ENCODE measurements at places on chromosomes 12 and 14. TPM values are rescaled to one million over a fixed set of nuclear protein-coding genes. Genes with fewer than 3 reads are reported as not detected.

The ATP23 gene
- 18.8 TPM for total RNA-seq

The C3AR1 gene
- 12.8 TPM for total RNA-seq

The TOGARAM1 gene
- 11.3 TPM for total RNA-seq

The SIX4 gene
- 8.3 TPM for total RNA-seq

The MSI1 gene
- 0.91 TPM for total RNA-seq

The INHBE gene
- total RNA-seq: not detected

The TSHR gene
- 1.4 TPM for total RNA-seq

GRCh38 chr12:51871126-51871525 lies 16.8 kb upstream of the ANKRD33 start:
- H3K27me3 ChIP-seq: no peaks in the 10 kb centered on the region
- peaks cover 16% of the 10 kb centered on the region for H3K4me1 ChIP-seq
- no peak overlapping the region for H3K4me3 ChIP-seq
- no peak overlapping the region for H3K27ac ChIP-seq
- DNase-seq: peak; percentile 60
- no peaks in the 10 kb centered on the region for H3K36me3 ChIP-seq

GRCh38 chr12:105018776-105019175 lies 32.7 kb downstream of the NOPCHAP1 start:
- no peaks in the 10 kb centered on the region for H3K4me1 ChIP-seq
- H3K27ac ChIP-seq: no peak overlapping the region

DNA sequence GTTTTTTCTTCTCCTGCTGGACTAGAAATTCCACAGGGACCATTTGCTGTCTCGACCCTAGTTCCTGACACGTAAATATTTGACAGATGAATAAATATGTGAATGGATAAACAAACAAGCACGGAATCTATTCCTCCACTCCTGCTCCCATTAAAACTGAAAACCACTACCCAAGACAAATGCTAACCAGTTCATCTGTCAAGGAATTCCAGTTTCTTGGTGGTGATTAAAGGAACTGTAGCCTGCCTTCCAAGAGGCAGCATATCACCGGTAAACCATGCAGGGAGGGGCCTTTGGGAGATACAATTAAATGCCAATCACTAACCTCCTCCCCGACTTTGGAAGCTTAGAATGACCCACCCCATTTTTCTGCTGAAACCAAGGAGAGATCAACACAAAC lies 95.4 kb downstream of the TTC7B start:
- no peak for DNase-seq
- H3K27me3 ChIP-seq: no peaks in the 10 kb centered on the region
- no peak overlapping the region for H3K4me3 ChIP-seq
- H3K27ac ChIP-seq: no peak overlapping the region
- no peaks in the 10 kb centered on the region for H3K36me3 ChIP-seq

GRCh38 chr12:6772331-6772695 lies at the start of gene LAG3:
LAG3 (plus strand) TSS chr12:6772520; CDS start chr12:6772853, 333 bp downstream.
- H3K4me3 ChIP-seq: peak within 1 kb of the TSS; percentile 32
- no peak for DNase-seq
- peak within 1 kb of the TSS; percentile 73 for H3K27ac ChIP-seq

DNA sequence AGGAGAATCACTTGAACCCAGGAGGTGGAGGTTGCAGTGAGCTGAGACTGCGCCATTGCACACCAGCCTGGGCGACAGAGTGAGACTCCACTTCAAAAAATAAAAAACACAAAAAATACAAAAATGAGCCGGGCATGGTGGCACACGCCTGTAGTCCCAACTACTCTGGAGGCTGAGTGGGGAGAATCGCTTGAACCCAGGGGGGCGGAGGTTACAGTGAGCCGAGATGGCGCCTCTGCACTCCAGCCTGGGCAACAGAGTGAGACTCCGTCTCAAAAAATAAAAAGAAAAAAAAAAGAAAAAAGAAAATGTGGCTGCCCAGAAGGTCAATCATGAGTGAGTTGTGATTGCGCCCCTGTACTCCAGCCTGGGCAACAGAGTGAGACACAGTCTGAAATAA lies 9.2 kb downstream of the DNAJC22 start:
- no peaks in the 10 kb centered on the region for H3K36me3 ChIP-seq
- H3K4me1 ChIP-seq: no peaks in the 10 kb centered on the region
- H3K27ac ChIP-seq: no peak overlapping the region
- no peak for DNase-seq

- no peak for DNase-seq
- no peak overlapping the region for H3K27ac ChIP-seq
- H3K27me3 ChIP-seq: no peaks in the 10 kb centered on the region
- H3K4me1 ChIP-seq: no peaks in the 10 kb centered on the region
- no peaks in the 10 kb centered on the region for H3K36me3 ChIP-seq
Measured at GRCh38 chr14:40074169-40074568, 641.9 kb upstream of the FBXO33 start.

- H3K4me1 ChIP-seq: no peaks in the 10 kb centered on the region
- H3K27me3 ChIP-seq: no peaks in the 10 kb centered on the region
- H3K36me3 ChIP-seq: no peaks in the 10 kb centered on the region
- no peak overlapping the region for H3K27ac ChIP-seq
- no peak overlapping the region for H3K4me3 ChIP-seq
- DNase-seq: no peak
Measured at GRCh38 chr14:105029402-105029801, 8.5 kb upstream of the CDCA4 start.

DNA sequence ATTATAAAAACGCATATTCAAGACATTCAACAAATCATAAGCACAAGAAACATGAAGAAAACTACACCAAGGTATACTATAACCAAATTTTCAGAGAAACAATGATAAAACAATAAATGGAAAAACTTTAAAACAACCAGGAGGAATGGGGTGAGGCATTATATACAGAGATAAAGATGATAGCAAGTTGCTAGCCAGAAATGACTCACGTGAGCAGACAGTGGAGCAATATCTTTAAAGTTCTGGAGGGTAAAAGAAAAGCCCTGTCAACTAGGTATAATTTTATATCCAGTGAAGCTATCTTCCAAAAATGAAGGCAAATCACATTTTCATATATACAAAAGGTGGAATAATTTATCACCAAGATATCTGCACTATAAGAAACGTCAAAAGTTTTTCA lies 97.8 kb upstream of the PCED1B start:
- H3K4me1 ChIP-seq: no peaks in the 10 kb centered on the region
- DNase-seq: no peak
- no peak overlapping the region for H3K4me3 ChIP-seq
- no peaks in the 10 kb centered on the region for H3K27me3 ChIP-seq
- no peaks in the 10 kb centered on the region for H3K36me3 ChIP-seq

- H3K4me1 ChIP-seq: peaks cover 9% of the 10 kb centered on the region
- no peaks in the 10 kb centered on the region for H3K27me3 ChIP-seq
- H3K4me3 ChIP-seq: no peak overlapping the region
Measured at GRCh38 chr14:58738189-58738836, 100.6 kb downstream of the DACT1 start.

DNA sequence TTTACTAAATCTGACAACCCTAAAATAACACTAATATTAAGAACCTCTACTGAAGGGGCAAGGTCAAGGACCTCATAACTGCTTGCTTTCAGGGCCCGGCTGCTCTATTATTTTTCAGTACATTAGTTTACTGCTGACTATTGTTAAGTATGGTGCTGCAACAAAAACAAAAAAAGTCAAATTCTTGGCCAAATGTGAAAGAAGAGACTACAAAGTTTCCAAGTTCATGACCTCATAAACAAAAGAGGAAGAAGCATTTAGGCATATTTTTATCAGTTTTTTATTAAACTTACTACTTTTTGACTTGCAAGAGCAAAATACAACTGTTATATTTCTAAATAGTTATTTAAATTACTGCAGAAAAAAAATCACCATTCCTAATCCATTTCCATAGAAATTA lies 109.8 kb upstream of the GPHB5 start:
- no peaks in the 10 kb centered on the region for H3K27me3 ChIP-seq
- peaks cover 11% of the 10 kb centered on the region for H3K4me1 ChIP-seq
- no peak overlapping the region for H3K27ac ChIP-seq
- no peak for DNase-seq
- H3K4me3 ChIP-seq: no peak overlapping the region
- H3K36me3 ChIP-seq: no peaks in the 10 kb centered on the region

DNA sequence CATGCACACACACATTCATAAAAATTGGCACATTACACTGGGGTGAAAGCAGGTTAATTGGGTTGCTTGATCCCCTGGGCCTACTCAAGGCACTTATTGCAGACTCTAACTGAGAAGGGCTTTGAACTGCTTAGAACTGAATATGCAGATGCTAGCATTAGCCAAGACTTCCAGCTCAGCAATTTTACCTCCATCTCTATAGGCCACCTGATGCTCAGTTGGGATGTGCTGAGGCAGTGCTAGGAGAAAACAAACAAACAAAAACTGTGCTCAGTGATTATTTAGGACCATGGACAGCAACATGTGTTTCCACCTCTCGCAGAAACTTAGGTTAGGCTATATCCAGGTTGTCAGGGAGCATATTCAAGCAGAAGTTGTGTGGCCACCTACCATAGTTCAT lies 124.8 kb upstream of the WSCD2 start:
- no peaks in the 10 kb centered on the region for H3K4me1 ChIP-seq
- no peaks in the 10 kb centered on the region for H3K27me3 ChIP-seq
- H3K4me3 ChIP-seq: no peak overlapping the region
- H3K27ac ChIP-seq: no peak overlapping the region
- DNase-seq: no peak

DNA sequence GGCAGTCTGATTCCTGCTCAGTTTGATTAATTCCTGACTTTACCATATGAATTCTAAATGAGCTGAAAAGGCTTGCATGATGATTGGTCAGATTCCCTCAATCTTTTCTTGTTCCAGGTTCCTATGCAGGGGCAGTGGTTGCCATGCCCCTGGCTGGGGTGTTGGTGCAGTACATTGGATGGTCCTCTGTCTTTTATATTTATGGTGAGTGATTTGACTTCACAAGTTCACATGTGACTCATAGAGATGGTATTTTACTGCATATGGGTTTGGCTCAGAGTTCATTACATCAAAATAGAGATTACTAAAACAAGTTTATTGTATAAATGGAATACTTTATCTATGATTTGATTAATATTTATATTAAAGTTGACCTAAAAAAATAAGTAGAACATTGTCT lies 44.8 kb downstream of the SLC17A8 start:
- DNase-seq: no peak
- H3K4me1 ChIP-seq: no peaks in the 10 kb centered on the region
- H3K36me3 ChIP-seq: no peaks in the 10 kb centered on the region
- no peak overlapping the region for H3K4me3 ChIP-seq

- no peaks in the 10 kb centered on the region for H3K36me3 ChIP-seq
- peaks cover 14% of the 10 kb centered on the region for H3K4me1 ChIP-seq
- H3K27ac ChIP-seq: no peak overlapping the region
- H3K4me3 ChIP-seq: no peak overlapping the region
Measured at GRCh38 chr14:60637479-60638315, 11.6 kb downstream of the SIX1 start.

- H3K27me3 ChIP-seq: no peaks in the 10 kb centered on the region
- no peak for DNase-seq
- peak overlapping the region; percentile 54 for H3K27ac ChIP-seq
- H3K4me3 ChIP-seq: no peak overlapping the region
Measured at GRCh38 chr12:50240792-50241114, 42.6 kb downstream of the LIMA1 start.

DNA sequence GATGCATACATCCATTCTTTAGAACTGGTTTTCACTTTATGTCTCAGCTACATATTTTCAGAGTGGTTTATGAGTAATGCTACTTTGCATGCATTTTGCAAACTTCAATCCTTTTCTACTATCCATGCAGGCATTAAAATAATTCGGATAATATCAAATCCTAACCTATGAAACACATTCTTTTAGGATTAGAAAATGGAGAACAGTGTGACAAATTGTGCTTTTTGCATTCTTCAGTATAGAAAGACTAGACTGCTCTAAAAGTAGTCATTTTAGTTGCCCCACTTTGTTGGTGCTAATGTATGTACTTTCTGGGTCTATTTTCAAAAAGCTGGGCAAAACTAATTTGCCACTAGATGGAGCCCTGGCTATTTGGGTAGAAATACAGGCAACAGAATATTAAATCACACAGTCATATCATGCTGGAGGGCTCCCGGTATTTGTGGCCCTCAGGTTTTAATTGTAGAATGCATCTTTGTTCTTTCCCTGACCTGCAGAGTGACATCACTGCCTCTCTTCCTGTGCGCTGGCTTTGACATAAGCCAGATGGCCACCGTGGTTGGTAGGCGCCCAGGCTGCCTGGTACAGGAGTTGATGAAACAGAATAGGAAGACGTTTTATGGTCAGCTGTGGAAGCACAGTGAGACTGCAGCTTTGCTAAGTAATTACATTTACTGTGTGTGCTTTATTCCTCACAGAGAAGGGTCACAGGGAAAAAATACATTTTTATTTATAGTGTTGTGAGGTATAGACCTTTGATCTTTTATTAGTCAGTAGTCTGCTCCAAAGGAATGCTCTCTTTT lies 28.1 kb downstream of the MSRB3 start:
- H3K27me3 ChIP-seq: no peaks in the 10 kb centered on the region
- DNase-seq: no peak
- H3K4me1 ChIP-seq: peaks cover 5% of the 10 kb centered on the region
- no peaks in the 10 kb centered on the region for H3K36me3 ChIP-seq

DNA sequence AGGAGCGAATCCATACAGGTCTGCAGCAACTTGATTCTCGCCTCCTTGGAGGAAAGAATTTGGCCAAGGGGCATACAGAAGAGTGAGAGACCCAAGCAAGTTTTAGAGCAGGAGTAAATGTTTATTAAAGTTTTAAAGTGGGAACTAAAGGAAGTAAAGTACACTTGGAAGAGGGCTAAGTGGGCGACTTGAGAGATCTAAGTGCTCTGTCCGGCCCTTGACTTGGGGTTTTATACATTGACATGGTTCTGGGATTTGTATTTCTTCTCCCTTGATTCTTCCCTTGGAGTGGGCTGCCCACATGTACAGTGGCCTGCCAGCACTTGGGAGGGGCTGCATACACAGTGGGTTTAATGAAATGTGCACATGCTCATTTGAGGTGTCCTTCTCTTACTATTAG lies 421.2 kb downstream of the TMEM121 start:
- H3K27ac ChIP-seq: no peak overlapping the region
- H3K4me3 ChIP-seq: no peak overlapping the region
- no peak for DNase-seq
- peaks cover 6% of the 10 kb centered on the region for H3K4me1 ChIP-seq
- H3K36me3 ChIP-seq: no peaks in the 10 kb centered on the region

GRCh38 chr12:107775093-107775721 lies 703 bp downstream of the ASCL4 start:
- peaks cover 9% of the 10 kb centered on the region for H3K4me1 ChIP-seq
- peaks cover 11% of the 10 kb centered on the region for H3K27me3 ChIP-seq
- H3K27ac ChIP-seq: no peak overlapping the region
- DNase-seq: peak; percentile 85
- H3K4me3 ChIP-seq: peak overlapping the region; percentile 16
